Activated CD4-positive, alpha-beta T cell treated with anti-CD3 and anti-CD28 coated beads for 36 hours (primary cell): ENCODE measurements at places on chromosomes 1 and 21. TPM values are rescaled to one million over a fixed set of nuclear protein-coding genes. Genes with fewer than 3 reads are reported as not detected.

- peak; percentile 4 for DNase-seq
- H3K27ac ChIP-seq = peak overlapping the region; percentile 80
- no peaks in the 10 kb centered on the region for H3K27me3 ChIP-seq
- H3K4me1 ChIP-seq = peaks cover 20% of the 10 kb centered on the region
Observed at GRCh38 chr21:45540601-45540970, 1.7 kb downstream of the SLC19A1 start.

Gene IQGAP3
- total RNA-seq = 16.0 TPM

Gene PCBP3
- 13.2 TPM for total RNA-seq

GRCh38 chr1:175287377-175287776, 94.8 kb upstream of the KIAA0040 start:
- peak overlapping the region; percentile 55 for H3K27ac ChIP-seq
- no peaks in the 10 kb centered on the region for H3K36me3 ChIP-seq
- peaks cover 15% of the 10 kb centered on the region for H3K4me1 ChIP-seq
- H3K27me3 ChIP-seq = peaks cover 4% of the 10 kb centered on the region

DNA sequence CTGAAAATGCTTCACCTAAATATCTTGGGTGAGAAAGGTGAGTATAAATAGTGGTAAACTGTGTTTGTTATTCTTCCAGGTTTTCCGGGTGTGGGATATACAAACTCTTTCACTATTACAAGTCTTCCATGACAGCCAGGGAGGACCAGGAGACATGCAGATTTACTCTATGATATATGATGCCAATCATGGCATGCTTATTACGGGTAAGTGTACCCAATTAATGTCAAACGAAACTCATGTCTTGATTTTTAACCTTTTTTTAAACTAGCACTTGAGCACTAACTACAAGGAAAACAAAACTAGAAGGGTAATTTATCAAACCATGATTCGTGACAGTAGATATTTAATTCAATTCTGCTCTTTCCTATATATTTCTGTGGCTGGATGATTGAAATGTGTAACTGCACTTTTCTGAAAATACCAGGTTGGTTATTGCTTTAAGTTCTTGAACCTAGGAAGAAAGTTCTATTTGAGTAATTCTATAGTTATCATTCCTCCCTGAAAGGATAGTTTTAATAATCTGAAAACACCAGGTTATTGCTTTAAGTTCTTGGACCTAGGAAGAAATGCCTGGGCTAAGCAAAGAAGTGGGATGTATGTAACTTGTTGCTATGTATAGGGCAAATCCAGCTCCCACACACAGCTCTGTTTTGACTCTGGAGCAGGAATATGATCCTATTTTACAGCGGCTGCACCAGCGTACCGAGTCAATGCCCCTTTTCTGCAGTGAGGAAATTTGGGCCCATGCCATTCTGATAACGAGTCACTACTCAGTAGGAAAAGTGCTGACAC, 86.4 kb downstream of the WDR64 start:
- peaks cover 2% of the 10 kb centered on the region for H3K27me3 ChIP-seq
- H3K36me3 ChIP-seq = no peaks in the 10 kb centered on the region
- no peak overlapping the region for H3K27ac ChIP-seq

Gene ZSWIM5
- total RNA-seq = 0.63 TPM

Gene KIAA1614
- total RNA-seq = not detected

- H3K4me1 ChIP-seq = peaks cover 3% of the 10 kb centered on the region
- no peak overlapping the region for H3K4me3 ChIP-seq
- H3K36me3 ChIP-seq = no peaks in the 10 kb centered on the region
- no peak overlapping the region for H3K27ac ChIP-seq
- H3K27me3 ChIP-seq = no peaks in the 10 kb centered on the region
Observed at GRCh38 chr21:44477131-44477530, 21.8 kb downstream of the LRRC3 start.

Gene PROX1
- 0.14 TPM for total RNA-seq

GRCh38 chr1:64948905-64949833, 17.2 kb downstream of the JAK1 start:
- H3K27ac ChIP-seq = peak overlapping the region; percentile 86
- H3K36me3 ChIP-seq = peaks cover 2% of the 10 kb centered on the region
- DNase-seq = peak; percentile 71

DNA sequence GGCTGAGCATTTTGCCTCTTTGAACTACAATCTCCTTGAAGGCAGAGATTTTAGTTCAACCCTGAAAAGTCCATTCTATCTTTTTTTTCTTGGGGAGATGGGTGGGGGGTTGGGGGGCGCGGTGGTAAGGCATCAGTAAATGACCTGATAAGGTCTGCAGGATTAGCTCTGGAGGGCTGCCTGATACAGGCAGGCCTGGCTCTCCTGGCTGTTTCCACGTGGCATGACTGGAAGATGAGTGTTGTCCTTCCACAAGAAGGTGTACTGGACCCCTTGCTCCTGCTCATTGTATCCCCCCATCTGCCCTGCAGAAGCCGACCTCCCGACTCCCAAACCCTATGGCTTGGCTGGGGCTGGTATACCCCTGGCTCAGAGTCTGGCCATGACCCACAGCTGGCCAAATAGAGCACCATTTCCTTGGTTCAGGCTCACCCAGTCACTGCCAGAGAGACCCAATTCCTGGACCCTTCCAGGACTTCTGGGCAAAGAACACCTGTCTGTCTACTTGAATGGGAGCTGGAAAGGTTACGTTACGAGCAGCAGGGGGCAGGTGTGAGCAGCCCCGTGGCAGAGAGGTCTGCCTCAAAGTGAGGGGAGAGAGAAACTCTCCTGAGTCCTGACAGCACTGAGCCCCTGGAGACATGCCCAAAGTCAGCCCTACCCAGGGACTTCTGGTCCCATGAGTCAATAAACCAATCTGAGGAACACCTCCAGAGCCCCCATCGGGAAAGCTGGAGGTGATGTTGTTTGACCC, 17.0 kb downstream of the DHRS3 start:
- peaks cover 12% of the 10 kb centered on the region for H3K36me3 ChIP-seq
- no peaks in the 10 kb centered on the region for H3K27me3 ChIP-seq
- H3K27ac ChIP-seq = no peak overlapping the region
- peaks cover 60% of the 10 kb centered on the region for H3K4me1 ChIP-seq

DNA sequence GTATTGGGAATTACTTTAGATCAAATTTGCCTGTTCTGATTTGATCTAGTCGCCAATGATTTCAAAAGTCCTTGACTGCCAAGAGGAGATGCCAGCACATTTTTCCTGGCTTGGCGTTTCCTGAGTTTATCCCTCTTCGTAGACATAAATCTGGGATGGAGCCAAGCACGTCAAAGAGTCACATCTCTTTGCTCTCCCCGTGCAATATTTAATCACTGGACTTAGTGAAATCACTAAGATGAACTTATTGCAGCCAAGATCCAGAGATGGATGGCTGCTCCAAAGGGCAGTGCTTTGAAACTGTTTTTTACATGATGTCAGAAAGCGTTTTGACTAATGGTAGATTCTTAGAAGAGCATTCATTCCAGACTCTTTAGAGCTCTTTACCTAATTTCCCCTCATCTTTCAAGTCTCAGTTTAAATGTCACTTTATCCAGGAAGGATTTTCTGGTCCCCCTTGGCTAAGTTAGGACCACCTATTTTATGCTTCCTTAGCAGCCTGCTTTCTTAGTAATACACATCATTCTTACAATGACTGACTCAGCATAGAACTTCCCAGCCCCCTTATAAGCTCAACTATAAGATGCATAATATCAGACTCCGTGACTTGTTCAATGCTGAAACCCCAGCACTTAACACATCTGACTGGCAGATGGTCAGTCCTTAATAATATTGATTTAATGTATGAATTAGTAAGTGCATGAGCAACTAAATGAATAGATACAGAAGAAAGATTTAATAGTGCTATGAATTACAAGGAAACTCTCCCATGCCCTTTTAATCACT, 94.4 kb upstream of the GREM2 start:
- H3K4me3 ChIP-seq = no peak overlapping the region
- DNase-seq = no peak
- no peaks in the 10 kb centered on the region for H3K27me3 ChIP-seq
- no peaks in the 10 kb centered on the region for H3K36me3 ChIP-seq

DNA sequence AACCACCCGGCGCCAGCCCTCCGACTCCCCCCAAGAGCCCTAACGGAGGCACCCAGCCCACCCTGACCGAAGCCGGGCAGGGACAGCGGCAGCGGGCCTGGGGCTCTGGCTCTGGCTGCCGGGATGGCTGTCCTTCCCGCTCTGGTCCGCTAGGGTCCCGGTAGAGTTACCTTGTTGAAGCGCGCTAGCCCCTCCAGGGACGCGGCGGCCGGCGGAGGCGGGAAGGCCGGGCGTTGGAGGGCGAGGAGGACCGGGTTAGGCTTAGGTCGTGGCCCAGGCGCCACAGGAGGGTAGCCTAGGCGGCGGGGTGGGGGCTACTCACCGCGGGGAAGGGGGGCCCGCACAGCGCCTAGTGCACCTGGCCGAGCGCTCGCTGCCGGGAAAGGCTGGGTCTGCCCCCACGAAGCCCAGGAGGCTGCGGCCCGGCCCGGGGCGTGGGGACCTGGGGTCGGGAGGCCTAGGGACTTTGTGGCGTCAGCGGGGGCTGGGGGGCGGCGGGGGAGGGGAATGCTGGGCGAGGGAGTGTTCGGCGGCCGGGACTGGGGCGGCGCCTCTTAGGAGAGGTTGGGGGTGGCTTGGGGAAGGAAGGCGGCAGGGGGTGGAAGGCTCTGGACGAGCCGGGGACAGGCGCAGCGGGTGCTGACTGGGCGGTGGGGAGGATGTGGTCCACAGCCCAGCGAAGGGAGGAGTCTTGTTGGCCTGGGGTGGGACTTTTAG, at the start of gene TRIM17:
Gene TRIM17, minus strand, starts transcription at position 645 of the 717 bp plus-strand sequence. CDS start 1,789 bp downstream, outside the sequence.
- peaks cover 19% of the 10 kb centered on the region for H3K4me1 ChIP-seq
- peak within 1 kb of the TSS; percentile 68 for H3K4me3 ChIP-seq
- DNase-seq = peak; percentile 61
- peak within 1 kb of the TSS; percentile 33 for H3K27ac ChIP-seq
- H3K27me3 ChIP-seq = peaks cover 8% of the 10 kb centered on the region

Gene CD52
- 217 TPM for total RNA-seq

- H3K27ac ChIP-seq = peak overlapping the region; percentile 69
- H3K27me3 ChIP-seq = no peaks in the 10 kb centered on the region
- H3K4me1 ChIP-seq = peaks cover 48% of the 10 kb centered on the region
- peaks cover 26% of the 10 kb centered on the region for H3K36me3 ChIP-seq
- no peak for DNase-seq
Observed at GRCh38 chr1:160436966-160437365, 36.6 kb downstream of the VANGL2 start.

DNA sequence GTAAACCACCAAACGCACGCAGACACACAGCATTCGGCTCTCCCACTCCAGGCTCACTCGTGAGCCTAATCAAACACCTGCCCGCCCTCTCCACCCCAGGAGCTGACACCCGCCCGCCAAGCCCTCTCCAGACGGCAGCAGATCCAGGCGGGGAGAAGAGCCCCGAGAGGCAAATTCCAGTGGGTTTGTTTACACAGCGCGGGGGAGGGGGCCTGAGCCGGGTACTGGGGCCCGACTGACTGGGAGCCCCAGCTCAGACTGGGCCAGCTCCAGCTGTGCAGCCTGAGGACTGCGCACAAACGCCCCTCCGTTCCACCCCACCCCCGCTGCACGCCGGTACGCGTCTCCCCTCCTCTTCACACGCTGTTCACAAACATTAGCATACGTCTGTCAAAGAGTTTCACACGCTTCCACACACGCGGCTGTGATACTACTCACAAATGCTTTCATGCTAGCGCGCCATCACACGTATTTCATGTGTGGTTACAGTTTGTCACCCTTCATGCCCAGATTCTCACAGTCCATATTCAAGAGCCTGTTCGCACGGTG, 1.0 kb upstream of the EFNA1 start:
- H3K27ac ChIP-seq = no peak overlapping the region
- peaks cover 20% of the 10 kb centered on the region for H3K27me3 ChIP-seq
- H3K4me3 ChIP-seq = peak overlapping the region; percentile 66

Gene S100A8
- total RNA-seq = not detected

Gene RIPK4
- 0.64 TPM for total RNA-seq

DNA sequence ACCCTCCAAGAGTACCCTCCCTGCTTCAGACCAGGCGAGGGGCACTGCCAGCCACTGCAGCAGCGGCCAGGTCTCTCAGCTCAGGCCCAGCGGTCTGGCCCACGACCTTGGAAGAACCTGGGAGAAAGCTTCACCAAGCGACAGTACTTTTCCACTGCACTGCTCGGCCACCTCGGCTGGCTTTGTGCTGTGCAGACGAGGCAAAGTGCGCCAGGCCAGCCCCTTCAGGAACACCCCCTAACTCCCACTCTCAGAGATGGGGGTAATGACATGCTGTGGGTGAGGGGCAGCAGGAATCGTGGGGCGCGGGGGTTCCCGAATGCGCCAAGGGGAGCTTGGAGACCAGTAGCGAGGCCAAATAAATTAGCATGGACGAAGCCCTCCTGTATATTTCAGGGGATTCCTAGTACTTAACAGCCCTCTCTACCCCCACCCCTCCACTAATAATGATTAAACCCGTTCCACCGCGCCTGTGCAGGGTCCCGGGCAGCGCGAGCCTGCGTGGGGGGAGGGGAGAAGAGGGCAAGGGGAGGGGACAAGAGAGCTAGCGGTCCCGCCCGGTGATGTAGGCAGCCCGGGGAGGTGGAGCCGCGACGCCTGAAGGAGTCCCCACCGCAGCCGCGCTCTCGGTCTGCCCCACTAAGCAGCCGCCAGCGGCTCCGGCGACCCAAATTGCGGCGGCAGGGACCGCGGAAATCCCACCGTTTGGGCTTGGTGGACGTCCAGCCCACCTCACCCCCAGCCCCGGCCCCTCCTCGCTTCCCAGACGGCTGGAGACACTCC, at the start of gene FAM43B:
Gene FAM43B, plus strand, starts transcription at position 629 of the 783 bp plus-strand sequence. CDS start 401 bp downstream, outside the sequence.
- no peaks in the 10 kb centered on the region for H3K36me3 ChIP-seq
- DNase-seq = peak; percentile 37
- no peaks in the 10 kb centered on the region for H3K4me1 ChIP-seq
- no peak within 1 kb of the TSS for H3K27ac ChIP-seq

Gene TFF1
- total RNA-seq = not detected

Gene DPT
- not detected for total RNA-seq

Gene LAPTM5
- 214 TPM for total RNA-seq

GRCh38 chr1:108570128-108570527, 10.2 kb downstream of the EEIG2 start:
- H3K4me1 ChIP-seq = peaks cover 5% of the 10 kb centered on the region
- no peak overlapping the region for H3K4me3 ChIP-seq
- no peak overlapping the region for H3K27ac ChIP-seq
- peaks cover 2% of the 10 kb centered on the region for H3K36me3 ChIP-seq
- peak; percentile 38 for DNase-seq

- no peak overlapping the region for H3K4me3 ChIP-seq
- H3K4me1 ChIP-seq = no peaks in the 10 kb centered on the region
- no peaks in the 10 kb centered on the region for H3K36me3 ChIP-seq
- H3K27ac ChIP-seq = no peak overlapping the region
- H3K27me3 ChIP-seq = no peaks in the 10 kb centered on the region
Observed at GRCh38 chr1:78432016-78432415, 58.8 kb upstream of the PTGFR start.
